Stomach (tissue), 19 donors: ENCODE measurements at places on chromosomes 2 and 18. TPM values are rescaled to one million over a fixed set of nuclear protein-coding genes. Genes with fewer than 3 reads are reported as not detected.
A peak's percentile ranks its signal among the peaks of the same experiment; 100 is the strongest.

Gene INPP5D
- total RNA-seq: 11.2 TPM

DNA sequence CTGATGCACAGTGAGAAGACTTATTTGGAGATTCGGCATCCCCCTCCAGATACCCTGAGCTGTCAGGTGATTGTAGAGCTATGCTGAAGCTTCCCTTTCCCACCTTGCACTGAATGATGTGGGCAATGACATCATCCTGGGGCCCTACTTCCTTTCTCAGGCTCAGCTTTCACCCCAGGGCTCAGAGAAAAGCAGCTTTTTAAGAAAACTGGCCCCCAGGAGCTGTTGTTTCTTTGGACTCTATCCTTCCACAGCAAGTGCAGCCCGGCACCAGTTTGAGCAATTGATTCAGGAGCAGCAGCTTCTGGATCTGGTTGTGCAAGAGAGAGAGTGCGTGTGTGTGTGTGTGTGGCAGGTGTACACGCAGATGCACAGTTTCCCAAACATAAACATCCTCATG, 251.3 kb downstream of the ANAPC1 start:
- DNase-seq: peak; percentile 57

DNA sequence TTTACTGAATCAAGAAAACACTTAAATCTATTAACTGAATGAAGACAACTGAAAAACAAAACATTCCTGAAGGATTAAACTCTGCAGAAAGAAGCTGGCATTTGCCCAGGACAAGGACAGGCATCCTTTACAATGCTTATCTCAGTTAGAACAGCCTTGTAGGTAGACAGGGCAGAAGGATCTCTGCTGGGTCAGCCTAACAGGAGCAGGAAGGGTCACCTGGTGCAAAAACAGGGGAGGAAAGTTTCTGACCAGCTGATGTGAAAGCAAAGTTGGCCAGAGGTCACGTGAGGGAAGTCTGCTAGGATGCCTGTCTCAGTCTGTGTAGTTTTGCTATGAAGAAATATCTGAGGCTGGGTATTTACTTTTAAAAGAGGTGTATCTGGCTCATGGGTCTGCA, 348.6 kb downstream of the ANAPC1 start:
- peak; percentile 31 for DNase-seq

Gene LBX2
- not detected for total RNA-seq

GRCh38 chr2:168002021-168002553, 245.3 kb downstream of the STK39 start:
- no peak for DNase-seq

GRCh38 chr2:216540920-216541319, 42.3 kb downstream of the RPL37A start:
- peak; percentile 65 for DNase-seq

DNA sequence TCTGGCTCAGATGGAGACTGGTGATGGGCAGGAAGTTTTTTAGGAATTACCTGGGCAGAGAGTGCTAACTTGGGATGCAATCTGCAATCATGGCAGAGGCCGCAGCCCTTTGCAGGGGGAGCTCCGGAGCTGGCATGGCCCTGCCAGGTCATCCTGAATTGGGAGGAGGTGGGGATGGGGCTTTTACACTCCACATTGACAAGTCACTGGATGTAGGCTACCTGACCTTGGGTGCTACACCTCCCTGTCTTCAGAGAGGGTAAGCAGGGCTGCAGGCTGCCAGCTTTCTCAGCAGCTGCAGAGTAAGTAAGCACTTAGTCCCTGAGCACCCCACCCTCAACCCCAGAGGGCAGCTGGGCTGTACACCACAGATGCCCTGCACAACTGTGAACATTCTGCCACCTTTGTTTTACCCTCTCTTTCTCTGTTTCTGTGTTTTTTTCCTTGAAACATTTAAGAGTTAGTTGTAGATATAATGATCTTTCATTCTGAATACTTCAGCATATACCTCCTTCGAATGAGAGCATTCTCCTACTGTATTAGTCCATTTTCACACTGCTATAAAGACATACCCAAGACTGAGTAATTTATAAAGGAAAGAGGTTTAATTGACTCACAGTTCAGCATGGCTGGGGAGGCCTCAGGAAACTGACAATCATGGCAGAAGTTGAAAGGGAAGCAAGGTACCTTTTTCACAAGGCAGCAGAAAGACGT, 6.8 kb upstream of the HS1BP3 start:
- no peak for DNase-seq

DNA sequence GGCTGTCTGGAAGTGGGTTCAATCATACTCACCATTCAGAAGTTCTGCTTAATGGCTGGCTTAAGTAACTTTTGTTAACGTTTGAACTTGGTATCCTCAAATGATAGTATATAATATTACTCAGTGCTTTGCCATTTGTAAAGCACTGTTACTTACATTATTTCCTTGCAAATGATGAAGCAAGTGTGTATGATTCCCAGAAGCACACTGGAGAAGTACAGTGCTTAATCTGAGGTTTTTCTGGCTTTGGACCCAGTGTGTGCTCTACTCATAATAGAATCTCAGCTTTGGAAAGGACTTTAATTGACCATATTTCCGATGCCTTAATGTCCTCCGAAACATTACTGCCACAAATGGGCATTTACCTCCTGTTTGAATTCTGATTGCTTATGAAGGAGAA, 63.3 kb downstream of the MAP3K20 start:
- no peak for DNase-seq

Gene HOXD1
- not detected for total RNA-seq

Gene LYPD6B
- not detected for total RNA-seq

DNA sequence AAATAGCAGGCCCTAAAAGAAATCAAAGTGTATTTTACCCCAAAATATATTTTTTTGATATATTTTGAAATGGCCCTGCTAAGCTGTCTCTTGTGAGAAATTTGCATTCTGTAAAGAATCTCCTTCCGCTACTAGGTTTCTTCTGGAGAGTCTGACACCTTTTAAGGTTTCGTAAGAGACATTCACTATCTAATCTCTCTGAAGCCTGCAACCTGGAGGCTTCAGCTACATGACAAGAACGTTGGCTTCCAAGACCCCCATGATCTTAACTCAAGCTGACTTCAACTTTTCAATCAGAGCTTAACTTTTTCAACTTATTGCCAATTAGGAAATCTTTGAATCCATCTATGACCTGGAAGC, 1894.9 kb upstream of the LRRTM1 start:
- DNase-seq: no peak

DNA sequence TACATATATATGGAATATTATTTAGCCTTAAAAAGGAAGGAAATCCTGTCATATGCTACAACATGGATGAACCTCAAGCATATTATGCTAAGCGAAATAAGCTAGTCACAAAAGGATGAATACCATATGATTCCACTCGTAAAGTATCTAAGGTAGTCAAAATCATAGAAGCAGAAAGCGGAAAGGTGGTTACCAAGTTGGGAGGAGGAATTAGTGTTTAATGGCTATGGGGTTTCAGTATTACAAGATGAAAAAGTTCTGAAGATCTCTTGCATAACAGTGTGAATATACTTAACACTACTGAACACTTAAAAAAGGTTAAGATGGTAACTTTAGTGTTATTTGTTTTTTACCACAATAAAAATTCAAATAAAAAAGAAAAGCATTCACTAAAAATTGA, 99.0 kb downstream of the MGAT5 start:
- DNase-seq: no peak

DNA sequence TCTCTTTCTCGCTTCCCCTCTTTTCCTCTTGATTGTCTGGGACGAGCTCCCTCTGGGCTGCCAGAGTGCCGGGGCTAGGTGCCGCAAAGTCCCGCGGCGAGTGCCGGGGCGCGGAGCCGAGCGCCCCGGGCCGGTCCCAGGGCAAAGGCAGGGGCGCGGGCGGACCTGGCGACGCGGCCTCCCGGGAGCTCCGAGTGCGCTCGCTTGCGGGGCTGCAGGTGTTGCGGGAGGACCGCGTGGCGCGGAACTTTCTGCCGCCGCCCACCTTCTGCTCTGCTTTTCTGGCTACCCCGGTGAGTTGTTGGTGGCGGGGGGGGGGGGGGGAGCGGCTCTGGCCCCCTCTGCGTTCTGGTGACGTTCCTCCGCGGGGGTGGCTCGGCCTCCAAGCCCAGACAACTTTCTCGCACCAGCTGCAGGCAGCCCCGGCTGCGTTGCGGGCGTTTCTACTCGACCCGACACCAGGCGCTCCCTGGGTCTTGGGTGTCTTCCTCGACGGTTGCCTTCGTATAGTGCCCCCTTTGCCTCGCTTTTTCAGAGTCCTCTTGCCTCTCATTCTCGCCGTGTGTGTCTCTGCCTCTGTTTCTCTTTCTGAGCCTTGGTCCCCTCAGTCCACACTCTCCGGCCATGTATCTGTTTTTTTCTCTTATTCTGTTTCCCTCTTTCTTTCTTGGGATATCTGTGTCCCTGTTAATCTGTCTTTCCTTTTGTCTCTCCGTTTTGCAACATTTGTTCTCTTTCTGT, 759 bp downstream of the GALNT13 start:
- DNase-seq: peak; percentile 26
